ENCODE measurements at places on chromosomes 3 and 15.

DNA sequence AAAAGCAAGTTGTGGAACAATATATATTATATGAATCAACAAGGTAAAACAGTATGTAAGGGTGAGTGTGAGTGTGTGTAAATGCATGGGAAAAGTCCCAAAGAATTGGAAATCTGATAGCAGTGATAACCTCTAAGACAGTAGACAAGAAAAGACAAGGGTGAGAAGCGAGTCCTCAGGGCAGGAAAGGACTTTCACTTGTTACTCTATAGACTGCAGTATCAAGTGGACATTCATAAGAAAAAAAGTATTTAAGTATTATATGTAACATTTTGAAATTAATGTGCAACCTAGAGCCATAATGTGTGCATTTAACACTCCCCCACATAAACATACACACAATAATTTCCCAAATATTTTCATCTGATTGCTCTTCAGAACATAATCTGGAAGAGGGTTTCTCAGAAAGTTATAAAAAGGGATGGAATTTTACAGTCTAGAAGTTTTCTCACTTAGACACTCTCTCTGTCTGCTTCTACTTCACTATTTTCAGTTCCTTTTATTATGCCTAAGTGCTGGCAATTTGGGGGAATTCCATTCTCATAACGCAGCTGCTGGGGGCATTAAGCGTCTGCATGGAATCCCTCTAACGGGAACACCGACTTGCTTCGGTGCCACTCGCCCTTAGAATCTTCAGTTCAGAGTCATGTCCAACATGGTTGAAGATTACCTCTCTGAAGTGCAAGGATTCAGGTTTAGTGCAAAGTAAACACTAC is 50.0 kb upstream of the CDIN1 start:
- DNase-seq, result no peak

DNA sequence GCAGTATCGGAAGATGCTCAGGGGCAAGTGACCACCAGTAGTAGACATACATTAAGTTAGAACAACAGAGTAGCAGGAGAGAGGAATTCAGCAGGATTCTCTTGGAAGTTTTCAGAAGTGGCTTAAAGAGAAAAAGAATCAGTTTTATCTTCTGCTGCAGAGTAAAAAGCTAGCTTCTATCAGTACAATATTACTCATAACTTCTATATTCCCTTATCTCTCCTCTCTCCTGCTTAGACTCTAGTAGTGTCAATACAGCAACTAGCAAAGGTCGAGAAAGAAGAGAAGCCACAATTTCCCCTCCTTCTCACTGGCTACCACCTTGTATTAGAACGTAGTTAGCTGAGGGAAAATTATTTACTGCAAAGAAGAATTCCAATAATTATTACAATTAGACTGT is 539.7 kb downstream of the DIPK2A start:
- DNase-seq, result no peak

DNA sequence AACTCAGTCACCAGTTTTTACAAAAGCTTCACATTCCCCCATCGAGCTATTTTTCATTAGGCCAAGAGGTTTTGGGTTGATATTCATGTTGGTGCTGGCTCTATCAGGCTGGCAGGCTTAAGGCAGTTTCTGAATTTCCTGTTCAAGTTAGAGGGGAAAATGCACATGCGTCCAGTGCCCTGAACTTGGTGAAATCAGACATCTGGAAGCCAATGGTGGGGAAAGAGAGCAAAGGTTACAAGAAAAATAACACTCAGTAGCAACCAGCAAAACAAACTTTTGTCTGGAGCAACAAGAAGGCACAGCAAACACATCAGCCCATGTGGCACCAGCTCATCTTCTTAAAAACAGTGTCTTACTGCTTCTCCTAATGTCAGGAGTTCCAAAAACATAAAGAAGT is 155.6 kb upstream of the TSC22D2 start:
- DNase-seq, result no peak

GRCh38 chr3:141724186-141724585 is 13.9 kb upstream of the RNF7 start:
- DNase-seq, result no peak

- DNase-seq, result no peak
These were observed 1.4 kb downstream of the ITGA11 start for GRCh38 chr15:68430471-68431036.

DNA sequence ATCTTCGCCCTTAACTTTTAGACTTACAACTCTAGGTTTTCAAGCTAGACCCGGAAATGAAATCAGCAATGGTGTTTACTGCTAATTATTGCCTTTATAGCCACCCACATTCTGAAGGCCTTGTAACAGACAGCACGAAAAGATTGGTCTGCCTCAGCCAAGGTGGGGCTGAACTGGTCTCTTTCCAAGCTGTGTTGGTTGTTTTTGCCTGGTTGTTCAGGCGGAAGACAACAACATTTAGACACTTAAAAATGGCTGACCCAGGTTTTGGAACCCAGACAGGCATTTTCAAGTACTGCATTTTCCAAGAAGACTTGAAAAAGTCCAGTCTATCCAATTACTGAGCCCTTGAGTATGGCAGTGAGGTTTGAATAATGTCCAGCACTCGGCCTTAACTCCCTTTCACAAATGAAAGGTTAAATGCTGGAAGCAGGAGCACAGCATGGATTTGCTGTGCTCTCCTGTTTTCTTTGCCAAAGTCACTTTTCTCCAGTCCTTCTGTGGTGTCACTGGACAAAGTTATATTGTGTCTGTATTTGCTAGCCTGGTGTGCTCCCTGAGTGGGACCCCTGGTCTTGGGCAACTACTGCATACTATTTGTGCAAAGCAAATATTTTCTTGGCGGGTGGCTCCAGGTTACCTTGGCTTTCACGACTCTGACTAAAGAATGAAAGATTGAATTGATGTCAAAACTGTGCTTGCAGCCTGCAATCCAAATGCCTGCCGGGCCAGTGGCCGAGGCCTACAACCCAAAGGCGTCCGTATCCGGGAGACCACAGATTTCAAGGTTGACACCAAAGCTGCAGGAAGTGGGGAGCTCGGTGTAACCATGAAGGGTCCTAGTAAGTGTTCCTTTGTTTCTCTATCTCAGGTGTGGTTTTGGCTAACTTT is 93.5 kb downstream of the FLNB start:
- DNase-seq, result no peak

GRCh38 chr15:100464888-100465287 is 63.9 kb downstream of the CERS3 start:
- DNase-seq, result no peak

- DNase-seq, result no peak
These were observed 4.0 kb upstream of the IL17RD start for GRCh38 chr3:57169108-57169507.

- no peak for DNase-seq
These were observed 393.9 kb upstream of the MCTP2 start for GRCh38 chr15:93837450-93837849.

DNA sequence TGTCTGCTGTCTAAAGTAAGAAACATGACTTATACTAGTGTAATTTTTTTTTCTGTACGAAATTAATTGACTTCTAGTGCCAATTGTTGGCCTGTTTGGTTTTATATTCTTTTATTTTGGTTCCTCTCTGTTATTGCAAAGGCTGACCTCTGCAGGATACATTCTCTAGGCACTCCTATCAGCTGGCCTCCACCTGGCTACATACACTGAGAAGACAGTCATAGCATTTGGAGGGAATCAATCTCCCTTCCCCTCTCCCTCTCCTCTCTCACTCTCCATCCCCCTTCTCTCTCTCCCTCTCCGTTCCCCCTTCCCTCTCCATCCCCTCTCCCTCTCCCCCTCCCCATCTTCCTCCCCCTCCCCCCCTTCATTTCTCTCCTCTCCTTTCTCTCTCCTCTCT is 116.7 kb downstream of the MCTP2 start:
- no peak for DNase-seq

DNA sequence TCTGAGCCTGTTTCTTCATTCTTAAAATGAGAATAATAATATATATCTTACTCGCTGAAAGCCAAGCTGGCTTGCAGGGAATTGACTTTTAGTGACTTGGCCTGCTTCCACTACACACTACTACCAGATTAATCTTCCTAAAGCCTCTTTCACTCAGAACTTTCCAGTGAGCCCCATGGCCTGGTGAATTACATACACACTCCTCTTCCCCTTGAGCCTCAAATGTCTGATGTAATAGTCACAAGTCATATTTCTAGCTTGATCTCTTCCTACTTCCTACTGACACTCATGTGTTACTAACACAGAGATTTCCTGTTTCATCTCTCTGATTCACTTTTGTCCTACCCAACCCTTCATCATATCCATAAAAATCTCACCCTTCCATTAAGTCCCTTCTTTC is 82.7 kb upstream of the SOX2 start:
- DNase-seq, result no peak

- no peak for DNase-seq
These were observed 28.2 kb downstream of the C3orf62 start for GRCh38 chr3:49248840-49249227.

GRCh38 chr15:63260791-63261190 is 16.6 kb upstream of the APH1B start:
- no peak for DNase-seq

DNA sequence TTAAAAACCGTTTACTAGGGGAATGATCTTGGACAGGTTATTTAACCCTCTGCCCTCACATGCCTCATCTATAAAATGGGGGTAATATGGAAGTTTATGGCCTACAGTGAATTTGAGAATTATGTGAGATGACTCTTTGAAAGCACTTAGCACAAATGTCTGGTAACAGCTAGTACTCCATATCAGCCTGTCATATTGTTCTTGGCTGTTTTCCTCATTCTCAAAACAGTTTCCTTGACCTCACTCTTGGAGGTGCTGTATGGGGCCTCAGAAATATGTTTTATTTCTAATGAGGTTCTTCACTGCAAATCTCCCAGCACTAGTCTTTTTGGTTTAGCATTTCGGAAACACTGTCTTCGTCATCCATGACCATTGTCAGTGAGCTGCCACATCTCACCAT is 398.2 kb downstream of the FEZF2 start:
- DNase-seq, result no peak

DNA sequence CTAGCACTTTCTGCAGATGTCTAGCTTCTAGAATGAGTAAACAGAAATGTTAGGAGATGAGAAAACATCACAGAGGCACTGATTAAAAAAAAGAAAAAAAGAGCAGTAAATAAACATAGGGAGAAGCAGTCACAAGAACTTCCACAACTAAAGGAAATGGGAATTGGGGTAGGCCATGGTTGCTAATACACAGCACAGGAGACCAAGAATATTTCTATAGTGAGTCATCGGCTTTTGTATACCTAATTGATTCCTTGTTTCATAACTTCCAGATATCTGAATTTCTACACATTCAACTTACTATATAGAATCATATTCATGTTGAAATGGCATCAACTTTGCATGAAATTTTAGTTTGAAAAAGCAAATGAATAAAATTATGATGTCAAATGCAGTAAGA is 47.3 kb upstream of the TCF12 start:
- no peak for DNase-seq

GRCh38 chr3:174377096-174377495 is 482.0 kb upstream of the NAALADL2 start:
- no peak for DNase-seq

DNA sequence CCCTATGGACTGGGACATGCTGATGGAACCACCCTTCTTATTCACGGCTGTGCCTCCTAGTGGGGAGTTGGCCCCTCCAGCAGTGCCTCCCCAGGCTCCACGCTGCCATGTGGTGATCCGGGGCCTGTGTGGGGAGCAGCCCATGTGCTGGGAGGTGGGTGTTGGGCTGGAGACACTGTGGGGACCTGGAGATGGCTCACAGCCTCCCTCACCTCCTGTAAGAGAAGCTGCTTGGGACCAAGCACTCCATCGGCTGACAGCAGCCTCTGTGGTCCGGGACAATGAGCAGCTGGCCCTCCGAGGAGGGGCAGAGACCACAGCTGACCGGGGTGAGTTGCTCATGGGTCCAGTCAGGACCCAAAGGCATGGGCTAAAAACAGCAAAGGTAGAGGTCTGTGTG is 9.1 kb downstream of the ALG3 start:
- DNase-seq, result no peak

DNA sequence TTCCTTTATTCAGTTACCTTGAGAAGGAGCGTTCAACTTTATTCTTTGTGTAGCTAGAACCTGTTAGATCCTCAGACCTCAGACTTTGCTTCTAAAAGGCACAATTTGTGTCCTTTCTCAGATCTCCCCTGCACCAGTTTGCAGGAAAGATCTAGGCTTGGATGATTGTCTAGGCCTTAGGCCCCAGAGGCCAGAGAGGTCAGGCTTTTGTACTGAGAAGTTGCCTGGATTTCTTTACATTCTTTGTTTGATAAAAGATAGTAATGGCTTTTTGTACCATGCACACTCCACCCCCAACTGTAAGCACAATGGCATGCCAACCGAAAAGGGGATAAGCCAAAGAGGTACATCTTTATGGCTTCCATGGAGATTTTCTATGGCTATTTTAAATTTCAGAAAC is 719.6 kb upstream of the NR2F2 start:
- no peak for DNase-seq

GRCh38 chr3:62073038-62073437 is 300.3 kb downstream of the FEZF2 start:
- no peak for DNase-seq

DNA sequence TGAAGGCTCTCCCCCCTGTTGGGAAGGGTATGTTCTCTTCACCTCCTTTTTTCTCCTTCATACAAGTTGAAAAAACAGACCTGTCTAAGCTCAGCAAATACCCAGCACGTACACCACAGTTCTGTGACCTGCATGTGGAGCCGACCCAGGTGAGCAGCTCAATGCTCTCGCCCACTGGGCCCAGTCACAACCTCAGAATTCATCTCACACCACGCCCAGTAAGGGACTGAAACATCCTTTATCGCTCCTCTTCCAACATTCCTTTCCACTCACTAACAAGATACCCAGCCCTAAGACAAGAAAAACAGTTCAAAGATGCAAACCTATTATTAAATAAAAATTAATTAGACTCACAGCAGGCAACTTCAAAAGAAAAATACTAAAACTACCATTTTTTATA is 68.9 kb downstream of the FOXP1 start:
- DNase-seq, result no peak

- DNase-seq, result no peak
These were observed 531.2 kb upstream of the CFAP20DC start for GRCh38 chr3:59580996-59581395.

Measured in activated CD4-positive, CD25-positive, alpha-beta regulatory T cell treated with anti-CD3 and anti-CD28 coated beads, Interleukin-2, amount 50 U/mL, for 72 hours (primary cell).